Articular chondrocyte of knee joint (primary cell): ENCODE measurements at places on chromosomes 5 and 9. TPM values are rescaled to one million over a fixed set of nuclear protein-coding genes. Genes with fewer than 3 reads are reported as not detected.

The ADAMTS12 gene
- total RNA-seq = 5.9 and 6.1 TPM in 2 replicates

The GBGT1 gene
- 7.4 and 9.5 TPM in 2 replicates for total RNA-seq

The CDC20B gene
- total RNA-seq = not detected in 2 replicates

The C9orf72 gene
- 8.1 and 11.5 TPM in 2 replicates for total RNA-seq
